ENCODE measurements at places on chromosomes 12 and 14. TPM values are rescaled to one million over a fixed set of nuclear protein-coding genes. Genes with fewer than 3 reads are reported as not detected.

The CLEC9A gene
- not detected for total RNA-seq

The KRT71 gene
- total RNA-seq = not detected

The NPFF gene
- not detected for total RNA-seq

The PRIMA1 gene
- not detected for total RNA-seq

The GUCY2C gene
- not detected for total RNA-seq

The KCNMB4 gene
- 0.51 TPM for total RNA-seq

The GNB3 gene
- 1.3 TPM for total RNA-seq

The PLEKHD1 gene
- under 0.01 TPM for total RNA-seq

The ZNF84 gene
- 27.2 TPM for total RNA-seq

The HSPB8 gene
- 21.3 TPM for total RNA-seq

The SLC15A4 gene
- 37.2 TPM for total RNA-seq

The ZCRB1 gene
- 31.2 TPM for total RNA-seq

The DLK1 gene
- not detected for total RNA-seq

The GDF11 gene
- 4.3 TPM for total RNA-seq

The SYNDIG1L gene
- total RNA-seq = not detected

The OASL gene
- total RNA-seq = 1.2 TPM

The YAF2 gene
- 9.0 TPM for total RNA-seq

The ENDOU gene
- total RNA-seq = 0.17 TPM

The KRT8 gene
- 1.5 TPM for total RNA-seq

The PDZRN4 gene
- not detected for total RNA-seq

The INSM2 gene
- total RNA-seq = not detected

The GALNT16 gene
- total RNA-seq = 8.5 TPM

The GRIN2B gene
- total RNA-seq = not detected

The GSC gene
- total RNA-seq = 0.51 TPM

The C12orf43 gene
- total RNA-seq = 11.4 TPM

The GARIN6 gene
- total RNA-seq = not detected

All from fibroblast of lung (primary cell).